Stimulated activated CD8-positive, alpha-beta memory T cell treated with anti-CD3 and anti-CD28 coated beads, Interleukin-4, amount 100 ng/mL, for 48 hours (primary cell): ENCODE measurements at places on chromosomes 2 and 18.

DNA sequence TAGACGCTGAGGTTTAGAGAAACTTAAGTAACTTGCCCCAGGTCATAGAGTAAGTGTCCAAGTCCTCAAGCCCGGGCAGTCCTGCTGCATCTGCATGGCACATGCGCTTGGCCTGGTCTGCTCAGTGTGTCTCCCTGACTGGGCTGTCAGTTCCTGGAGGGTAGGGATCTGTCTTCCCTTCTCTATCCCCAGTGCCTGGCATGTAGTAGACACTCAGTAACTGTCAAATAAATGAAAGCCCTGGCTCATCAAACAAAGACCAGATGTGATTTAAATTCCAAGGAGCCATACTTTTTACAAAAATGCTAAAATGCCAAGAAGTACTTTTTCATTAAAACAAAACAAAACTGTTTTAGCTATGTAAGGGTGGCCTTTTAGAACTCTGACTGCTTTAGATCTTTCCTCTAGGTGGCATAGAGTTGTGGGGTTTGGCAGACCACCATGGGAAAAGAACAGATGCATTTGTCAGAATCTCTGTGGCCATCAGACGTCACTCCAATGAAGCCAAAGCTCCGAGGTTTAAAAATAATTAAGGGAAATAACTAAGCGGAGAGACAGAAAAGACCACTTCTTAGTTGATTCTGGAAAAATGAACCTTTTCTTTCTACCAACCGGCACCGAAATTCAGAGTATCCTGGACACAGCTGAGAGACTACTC, 34.0 kb downstream of the EPAS1 start:
- no peak for DNase-seq

DNA sequence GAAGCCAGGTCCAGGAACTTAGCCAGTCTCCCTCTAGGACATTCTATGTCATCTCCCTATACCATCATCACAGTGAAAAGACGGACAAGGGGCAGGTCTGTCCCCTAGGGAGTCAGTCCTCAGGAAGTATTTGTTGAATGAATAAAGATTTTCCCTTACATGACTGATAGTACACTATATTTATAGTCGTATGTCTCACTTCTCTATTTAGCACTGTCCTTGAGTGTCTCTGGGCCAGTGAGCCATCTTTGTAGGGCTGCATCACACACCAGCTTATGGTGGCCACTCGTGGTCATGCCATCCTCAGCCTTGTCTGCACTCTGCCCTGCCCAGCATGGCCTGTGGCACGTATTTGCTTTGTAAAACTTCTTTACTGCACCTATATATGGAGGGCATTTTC, 25.8 kb downstream of the PTPN18 start:
- no peak for DNase-seq

- DNase-seq: no peak
Measured at GRCh38 chr2:105255979-105256378, 14.4 kb downstream of the GPR45 start.

- DNase-seq: no peak
Measured at GRCh38 chr2:109447776-109448175, 166.0 kb downstream of the SEPTIN10 start.

GRCh38 chr2:216133397-216133796, 24.2 kb downstream of the XRCC5 start:
- DNase-seq: no peak

DNA sequence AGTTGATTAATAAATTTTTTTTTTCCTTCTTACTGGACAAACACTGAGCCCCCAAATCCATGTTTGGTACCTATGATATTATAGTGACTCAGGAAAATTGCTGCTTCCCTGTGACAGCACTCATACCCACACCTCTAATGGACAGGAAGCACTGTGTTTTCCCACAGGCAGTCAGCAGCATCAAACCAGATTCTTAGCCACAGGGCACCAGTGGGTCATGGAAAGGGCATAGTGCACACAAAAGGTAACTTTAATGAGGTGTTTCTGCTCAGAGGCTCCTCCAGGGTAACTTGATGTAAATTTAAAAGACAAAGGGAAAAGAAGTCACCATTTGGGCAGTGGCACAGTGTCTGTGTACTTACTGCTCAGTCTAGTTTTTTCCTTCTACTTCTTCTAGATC, 34.1 kb downstream of the SERPINB11 start:
- no peak for DNase-seq

GRCh38 chr2:20615466-20616241, 35.2 kb downstream of the HS1BP3 start:
- no peak for DNase-seq

GRCh38 chr2:79876430-79876829, 363.6 kb downstream of the CTNNA2 start:
- DNase-seq: no peak

- DNase-seq: no peak
Measured at GRCh38 chr2:142094233-142094632, 36.6 kb downstream of the LRP1B start.

DNA sequence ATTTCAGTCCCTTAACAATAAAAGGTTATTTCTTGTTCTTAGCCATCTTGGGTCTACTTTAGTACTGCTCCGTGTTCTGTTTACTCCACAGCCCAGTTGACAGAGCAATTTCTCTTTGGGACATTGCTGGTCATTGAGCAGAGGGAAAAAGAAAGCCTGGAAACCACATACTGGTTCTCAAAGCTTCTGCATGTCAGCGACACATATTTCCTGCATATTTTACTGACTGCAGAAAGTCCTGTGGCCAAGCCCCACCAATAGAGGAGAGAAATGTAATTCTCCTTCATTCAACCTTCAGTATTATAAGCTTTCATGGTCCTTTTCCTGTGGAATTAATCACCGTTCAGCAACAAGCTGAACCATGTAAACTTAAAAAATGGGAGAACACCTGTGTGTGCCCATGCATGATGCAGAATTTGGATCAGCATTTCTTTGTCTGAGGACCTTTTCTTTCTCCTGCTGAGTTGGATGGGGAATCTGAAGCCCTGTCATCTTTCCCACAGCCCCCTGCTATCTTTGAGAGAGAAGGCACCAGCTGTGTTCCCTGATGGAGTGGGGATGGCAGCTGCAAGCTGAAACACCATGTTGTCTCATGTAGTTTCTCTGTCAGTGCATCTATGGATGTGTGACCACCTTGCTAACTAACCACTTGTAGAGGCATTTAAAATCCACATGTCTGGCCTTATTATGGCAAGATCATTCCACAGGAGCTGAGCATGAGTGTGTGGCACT, 431.6 kb downstream of the MEIS1 start:
- no peak for DNase-seq

- DNase-seq: no peak
Measured at GRCh38 chr18:25056429-25056828, 295.5 kb downstream of the ZNF521 start.

- no peak for DNase-seq
Measured at GRCh38 chr2:79649531-79649930, 136.7 kb downstream of the CTNNA2 start.

DNA sequence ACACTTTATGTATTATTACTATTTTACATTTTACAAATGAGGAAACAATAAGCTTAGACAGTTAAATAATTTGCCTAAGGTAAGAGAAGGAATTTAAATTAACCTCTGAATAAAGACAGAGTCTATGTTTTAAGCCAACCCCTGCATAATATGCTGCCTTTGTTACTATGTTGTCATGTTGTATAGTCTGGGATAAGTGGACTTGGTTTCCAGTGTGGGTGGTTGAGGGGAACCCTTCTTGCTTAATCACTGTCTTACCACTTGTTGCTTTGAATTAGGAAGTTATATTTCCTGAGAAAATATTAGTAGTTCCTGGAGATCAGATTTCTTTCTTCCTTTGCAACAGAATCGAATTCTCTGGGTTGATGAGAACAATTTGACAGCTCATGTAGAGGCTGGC, 52.6 kb downstream of the AGPS start:
- no peak for DNase-seq

- peak; percentile 27 for DNase-seq
Measured at GRCh38 chr18:2515908-2516625, 55.2 kb downstream of the METTL4 start.

DNA sequence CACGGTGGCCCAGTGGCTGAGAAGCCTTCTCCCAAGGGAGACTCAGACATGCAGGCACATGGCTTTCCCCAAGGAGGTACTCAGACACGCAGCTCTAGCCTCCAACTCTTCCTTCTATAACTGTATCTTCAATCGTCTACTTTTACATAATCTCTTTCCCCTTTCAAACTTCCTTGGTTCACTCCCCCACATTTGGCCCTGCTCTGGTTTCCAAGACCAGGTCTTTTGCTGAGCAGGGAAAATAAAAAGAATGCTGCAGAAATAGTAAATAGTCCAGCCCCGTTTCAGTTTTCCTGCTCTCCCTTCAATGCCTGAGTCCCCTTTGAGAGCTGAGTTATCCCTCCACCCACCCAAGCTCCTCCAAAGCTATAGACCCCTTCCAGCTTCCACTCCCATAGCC, 635.0 kb downstream of the ARHGAP15 start:
- no peak for DNase-seq

DNA sequence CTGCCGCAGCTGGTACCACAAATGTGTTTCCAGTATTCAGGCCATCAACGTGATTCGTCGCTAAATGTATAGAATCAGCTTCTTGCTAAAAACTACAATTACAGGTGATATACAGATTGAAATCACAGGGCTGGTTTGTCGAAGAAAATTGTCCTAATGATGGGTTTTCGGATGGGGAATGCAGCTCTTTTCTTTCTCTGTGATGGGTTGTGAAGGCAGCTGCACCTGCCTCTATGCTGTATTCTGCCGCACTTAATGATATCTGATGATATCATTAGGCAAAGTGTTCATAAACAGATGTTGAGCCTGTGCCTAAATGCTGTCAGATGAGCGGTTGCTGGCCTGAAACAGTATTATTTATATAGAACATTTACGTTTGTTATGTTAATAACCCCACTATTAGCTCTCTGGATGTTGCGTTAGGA, 218.1 kb downstream of the ARHGAP15 start:
- DNase-seq: no peak

DNA sequence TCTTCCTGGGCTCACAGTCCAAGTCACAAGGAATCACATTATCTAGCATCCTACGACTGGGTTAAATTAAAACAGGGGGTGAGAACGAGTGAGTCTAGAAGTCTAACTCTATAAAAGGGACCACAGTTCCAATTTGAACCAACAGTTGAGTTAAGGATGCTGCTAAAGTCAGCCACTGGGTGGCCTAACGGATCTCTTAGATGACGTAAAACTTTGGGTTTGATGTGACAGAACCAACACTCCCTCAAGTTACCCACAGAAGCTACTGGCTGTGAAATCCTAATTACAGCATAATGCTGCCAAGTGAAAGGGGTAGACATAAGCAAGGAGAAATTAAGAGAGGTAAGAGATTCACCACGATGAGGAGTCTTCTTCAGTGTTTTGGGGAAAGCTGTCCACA, 32.7 kb upstream of the RUFY4 start:
- DNase-seq: peak; percentile 11

- no peak for DNase-seq
Measured at GRCh38 chr2:98944775-98945174, 8.8 kb upstream of the CRACDL start.

DNA sequence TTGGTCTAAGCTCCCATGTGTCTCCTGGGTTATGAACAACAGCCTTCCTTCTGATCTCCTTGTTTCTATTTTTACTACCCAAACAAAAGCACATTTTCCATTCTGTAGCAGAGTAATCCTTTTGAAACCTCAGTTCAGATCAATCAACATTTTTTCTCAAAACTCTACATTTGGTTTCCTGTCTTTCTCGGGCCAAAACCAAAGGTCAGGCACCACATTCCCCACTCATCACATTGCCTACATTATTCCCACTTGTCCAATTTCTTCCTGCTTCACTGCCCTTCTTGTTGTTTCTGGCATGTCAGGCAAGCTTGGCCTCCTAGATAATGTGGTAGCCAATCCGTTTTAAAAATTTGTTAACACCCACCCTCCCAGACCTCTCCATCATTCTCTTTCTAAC, 196.8 kb downstream of the PPP1R1C start:
- DNase-seq: no peak

GRCh38 chr2:212028798-212029394, 509.7 kb downstream of the ERBB4 start:
- no peak for DNase-seq

DNA sequence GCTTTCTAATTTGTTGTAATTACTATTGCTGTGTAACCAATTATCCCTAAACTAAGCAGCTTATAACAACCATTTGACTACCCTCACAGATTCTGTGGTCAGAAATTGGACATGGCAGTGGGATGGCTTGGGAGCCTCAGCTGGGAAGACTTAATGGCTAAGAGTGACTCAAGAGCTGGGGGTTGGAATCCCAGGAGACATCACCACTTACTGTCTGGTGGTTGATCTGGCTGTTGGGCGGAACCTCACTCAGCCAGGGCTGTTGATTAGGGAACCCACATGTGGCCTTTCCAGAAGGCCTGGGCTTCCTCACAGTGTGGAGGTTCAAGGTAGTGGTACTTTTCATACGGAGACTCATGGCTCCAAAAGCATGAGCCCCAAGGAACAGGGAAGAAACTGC, 49.8 kb downstream of the E2F6 start:
- no peak for DNase-seq

GRCh38 chr2:208608122-208608835, 201.7 kb downstream of the PTH2R start:
- no peak for DNase-seq

DNA sequence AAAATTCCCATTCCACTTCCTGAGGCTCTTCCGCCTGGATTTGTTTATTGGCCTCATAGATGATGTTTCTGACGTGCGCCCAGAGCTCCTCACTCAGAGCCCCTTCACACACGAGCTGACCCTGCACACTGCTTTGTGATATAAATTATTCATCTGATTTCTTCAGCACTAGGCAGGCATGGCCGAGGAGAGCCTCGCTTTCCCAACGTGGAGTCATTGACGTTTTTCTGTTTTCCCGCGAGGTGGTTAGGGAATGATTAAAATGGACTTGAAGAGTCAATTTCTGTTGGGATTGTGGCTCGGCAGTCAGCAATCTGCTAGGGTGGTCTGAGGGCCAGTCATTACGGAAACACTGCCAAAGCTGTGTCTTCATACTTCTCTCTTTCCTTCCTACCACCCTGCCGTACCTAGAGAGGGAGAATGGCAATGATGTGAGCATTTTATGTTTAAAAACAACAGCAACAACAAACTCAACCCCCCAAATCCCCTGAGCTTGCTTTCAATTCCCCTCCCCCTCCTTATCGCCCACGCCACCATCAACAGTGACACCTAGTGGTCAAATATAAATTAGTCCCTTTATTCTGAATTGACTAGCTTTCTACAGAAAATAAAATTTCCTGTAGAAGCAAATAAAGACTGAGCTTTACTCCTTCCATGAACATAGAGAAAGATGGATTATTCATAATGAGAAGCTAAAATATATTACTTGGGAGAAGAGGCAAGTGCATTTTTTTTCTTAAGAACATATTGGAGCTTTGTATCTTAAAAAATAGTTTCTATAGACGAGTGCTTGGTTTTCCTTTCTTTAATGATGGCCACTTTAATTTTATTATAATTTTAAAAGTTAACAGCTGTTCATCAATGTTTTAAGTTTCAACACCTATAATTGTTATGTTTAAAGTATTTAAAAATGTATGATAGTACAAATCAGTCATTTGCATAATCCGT, 285.1 kb downstream of the MTX2 start:
- DNase-seq: peak; percentile 48
